Psoas muscle (tissue), 8 donors: ENCODE measurements at places on chromosomes 2 and 18. TPM values are rescaled to one million over a fixed set of nuclear protein-coding genes. Genes with fewer than 3 reads are reported as not detected.

DNA sequence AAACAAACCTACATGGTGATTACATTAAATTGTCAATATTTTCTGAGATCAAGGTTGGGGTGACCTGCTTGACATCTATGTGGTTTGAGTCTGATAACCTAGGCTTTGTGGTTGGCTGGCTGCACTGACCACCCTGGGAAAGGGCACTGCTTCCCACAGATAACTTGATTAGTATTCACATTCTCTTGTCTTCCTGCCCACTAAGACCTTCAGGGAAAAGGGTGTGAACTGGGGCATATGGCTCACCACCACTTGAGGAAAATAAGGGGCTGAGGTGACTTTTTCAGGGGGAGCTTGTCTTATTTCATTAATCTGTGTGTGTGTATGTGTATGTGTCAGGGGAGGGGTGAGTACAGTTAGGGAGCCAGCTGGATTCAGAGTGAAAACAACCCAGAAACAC lies 1.5 kb downstream of the SMYD1 start:
- peak overlapping the region; percentile 72 for H3K4me3 ChIP-seq
- H3K27ac ChIP-seq = peak overlapping the region; percentile 95
- H3K36me3 ChIP-seq = no peaks in the 10 kb centered on the region
- DNase-seq = no peak
- peaks cover 15% of the 10 kb centered on the region for H3K4me1 ChIP-seq

GRCh38 chr2:167962436-167963226 lies 284.8 kb downstream of the STK39 start:
- no peak overlapping the region for H3K4me3 ChIP-seq
- H3K27ac ChIP-seq = no peak overlapping the region
- H3K36me3 ChIP-seq = no peaks in the 10 kb centered on the region

GRCh38 chr18:25998461-25998860 lies 92.0 kb downstream of the SS18 start:
- no peaks in the 10 kb centered on the region for H3K36me3 ChIP-seq
- no peak overlapping the region for H3K27ac ChIP-seq
- H3K4me1 ChIP-seq = no peaks in the 10 kb centered on the region
- no peaks in the 10 kb centered on the region for H3K27me3 ChIP-seq
- no peak for DNase-seq
- H3K4me3 ChIP-seq = no peak overlapping the region

DNA sequence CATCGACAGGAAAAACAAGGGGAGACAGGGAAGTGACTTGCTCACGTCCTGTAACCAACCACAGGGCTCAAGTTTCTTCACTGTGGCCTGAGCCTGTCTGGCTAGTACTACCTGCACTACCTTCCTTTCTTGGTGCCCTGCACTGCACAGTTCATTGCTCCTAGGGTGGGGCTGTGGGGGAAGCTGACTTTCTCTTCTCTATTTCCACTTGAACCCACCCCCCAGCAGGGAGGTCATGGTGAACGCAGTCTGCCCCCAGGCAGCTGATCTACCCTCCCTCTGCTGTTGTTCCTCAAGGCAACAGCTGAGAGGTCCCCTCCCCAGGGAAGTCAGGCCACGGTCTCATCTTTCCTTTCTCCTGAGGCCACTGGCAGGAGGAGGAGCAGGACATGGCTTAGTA lies 532.1 kb downstream of the SOX11 start:
- DNase-seq = no peak
- H3K36me3 ChIP-seq = no peaks in the 10 kb centered on the region
- no peak overlapping the region for H3K4me3 ChIP-seq
- no peak overlapping the region for H3K27ac ChIP-seq

GRCh38 chr18:47346016-47346415 lies 94.6 kb upstream of the SKOR2 start:
- H3K27me3 ChIP-seq = no peaks in the 10 kb centered on the region
- no peak for DNase-seq
- H3K4me3 ChIP-seq = no peak overlapping the region
- H3K4me1 ChIP-seq = no peaks in the 10 kb centered on the region
- H3K36me3 ChIP-seq = no peaks in the 10 kb centered on the region

- DNase-seq = no peak
- H3K27me3 ChIP-seq = no peaks in the 10 kb centered on the region
- no peaks in the 10 kb centered on the region for H3K4me1 ChIP-seq
- no peak overlapping the region for H3K27ac ChIP-seq
- no peaks in the 10 kb centered on the region for H3K36me3 ChIP-seq
Observed at GRCh38 chr2:117411983-117412382, 402.5 kb upstream of the DDX18 start.

DNA sequence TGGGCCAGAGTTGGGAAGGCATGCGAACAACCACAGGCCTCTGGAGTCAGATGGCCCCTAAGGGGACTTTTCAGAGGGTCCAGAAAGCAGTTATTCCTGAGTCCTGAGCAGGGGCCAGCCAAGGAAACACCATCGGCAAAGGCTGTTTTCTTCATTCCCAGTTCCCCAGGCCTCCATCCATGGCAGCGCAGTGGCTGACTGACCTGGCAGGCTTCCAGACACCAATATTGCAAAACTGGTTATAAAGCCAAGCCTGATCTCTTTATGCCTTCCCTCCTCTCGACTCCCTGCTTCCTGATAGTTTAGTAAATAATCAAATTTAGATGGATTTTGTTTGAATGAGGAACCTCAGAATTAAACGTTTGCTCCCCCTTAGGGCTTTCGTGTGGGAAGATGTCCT lies 133.4 kb upstream of the ITGA6 start:
- DNase-seq = peak; percentile 60
- no peaks in the 10 kb centered on the region for H3K4me1 ChIP-seq
- no peaks in the 10 kb centered on the region for H3K36me3 ChIP-seq
- no peak overlapping the region for H3K27ac ChIP-seq

DNA sequence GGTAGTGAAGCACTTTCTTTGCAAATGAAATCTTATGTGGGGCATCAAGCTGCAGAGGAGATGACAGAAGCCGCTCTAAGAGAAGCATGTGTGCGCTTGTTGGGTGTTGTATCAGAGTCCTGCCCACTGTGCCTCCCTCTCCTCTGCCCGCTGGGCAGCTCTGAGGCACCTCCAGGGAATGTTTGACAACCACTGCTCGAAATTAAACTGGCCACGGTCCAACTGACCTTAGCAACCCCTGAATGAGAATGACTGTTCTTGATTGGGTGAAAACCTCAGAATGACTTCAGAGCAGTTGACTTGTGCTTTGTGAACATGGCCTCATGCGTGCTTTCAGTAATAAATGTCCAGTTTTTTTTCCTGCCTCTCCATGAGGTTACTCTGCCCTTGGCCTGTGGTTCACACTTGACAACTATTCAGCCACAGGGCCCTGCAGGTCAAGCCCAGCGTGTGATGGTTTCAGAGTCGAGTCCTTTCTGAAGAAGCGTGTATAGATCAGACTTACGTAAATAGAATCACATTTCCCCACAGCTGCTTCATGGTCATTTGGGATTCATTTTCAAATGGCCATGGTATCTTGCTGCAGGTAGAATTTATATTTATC lies 94.9 kb downstream of the SLC4A3 start:
- H3K36me3 ChIP-seq = no peaks in the 10 kb centered on the region
- DNase-seq = no peak
- peaks cover 20% of the 10 kb centered on the region for H3K4me1 ChIP-seq
- H3K27ac ChIP-seq = peak overlapping the region; percentile 36

DNA sequence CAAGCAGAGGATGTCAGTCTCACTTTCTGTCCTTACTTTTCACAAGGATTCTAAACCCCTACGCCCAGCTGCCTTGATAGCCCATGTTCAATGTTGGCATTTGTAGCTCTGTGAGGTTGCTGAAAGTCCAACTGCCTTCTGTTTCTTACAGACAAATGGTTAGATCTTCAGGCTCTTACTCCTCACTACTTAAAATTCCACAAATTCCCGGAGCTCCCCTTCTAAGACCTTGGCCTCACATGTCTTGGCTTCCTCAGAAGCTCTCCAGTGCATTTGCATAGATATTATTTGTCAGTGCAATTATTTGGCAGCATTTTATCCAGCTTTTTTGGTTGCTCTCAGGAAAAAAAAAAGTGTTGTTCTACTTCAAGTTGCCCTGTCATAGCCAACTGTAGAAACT lies 453.7 kb upstream of the CELF4 start:
- no peak overlapping the region for H3K27ac ChIP-seq
- no peak overlapping the region for H3K4me3 ChIP-seq
- no peaks in the 10 kb centered on the region for H3K4me1 ChIP-seq
- no peaks in the 10 kb centered on the region for H3K36me3 ChIP-seq
- no peaks in the 10 kb centered on the region for H3K27me3 ChIP-seq

- DNase-seq = no peak
- no peaks in the 10 kb centered on the region for H3K4me1 ChIP-seq
- H3K4me3 ChIP-seq = no peak overlapping the region
- H3K27ac ChIP-seq = no peak overlapping the region
Observed at GRCh38 chr2:70385966-70386595, 84.2 kb upstream of the FAM136A start.

DNA sequence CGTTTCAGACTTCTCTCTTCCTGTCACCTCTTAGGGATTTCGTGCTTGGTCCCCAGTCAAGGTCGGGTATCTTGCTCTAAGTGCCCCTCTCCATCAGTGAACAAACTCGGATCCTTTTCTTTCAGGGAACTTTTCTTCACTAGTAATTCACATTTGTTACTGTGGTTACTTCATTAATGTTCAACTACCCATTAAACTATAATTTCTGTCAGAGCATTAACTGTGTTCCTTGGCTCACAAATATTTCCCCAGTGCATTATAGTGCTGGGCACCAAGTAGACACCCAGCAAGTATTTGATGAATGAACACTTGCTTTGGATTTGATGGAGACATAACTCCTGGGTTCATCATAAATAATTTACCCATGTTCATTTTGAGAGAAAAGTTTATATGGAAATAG lies 209.7 kb upstream of the KCNJ3 start:
- H3K36me3 ChIP-seq = no peaks in the 10 kb centered on the region
- no peak overlapping the region for H3K27ac ChIP-seq
- no peaks in the 10 kb centered on the region for H3K4me1 ChIP-seq
- H3K27me3 ChIP-seq = no peaks in the 10 kb centered on the region
- no peak for DNase-seq

- H3K27me3 ChIP-seq = no peaks in the 10 kb centered on the region
- peak; percentile 94 for DNase-seq
Observed at GRCh38 chr18:712401-713134, at the start of gene ENOSF1. Gene ENOSF1, minus strand, starts transcription at chr18:712630. Its CDS starts 43 bp downstream, at chr18:712587.

- no peak overlapping the region for H3K4me3 ChIP-seq
- H3K27me3 ChIP-seq = no peaks in the 10 kb centered on the region
- H3K27ac ChIP-seq = no peak overlapping the region
- H3K4me1 ChIP-seq = no peaks in the 10 kb centered on the region
Observed at GRCh38 chr2:84894758-84895520, 10.5 kb upstream of the TMSB10 start.

DNA sequence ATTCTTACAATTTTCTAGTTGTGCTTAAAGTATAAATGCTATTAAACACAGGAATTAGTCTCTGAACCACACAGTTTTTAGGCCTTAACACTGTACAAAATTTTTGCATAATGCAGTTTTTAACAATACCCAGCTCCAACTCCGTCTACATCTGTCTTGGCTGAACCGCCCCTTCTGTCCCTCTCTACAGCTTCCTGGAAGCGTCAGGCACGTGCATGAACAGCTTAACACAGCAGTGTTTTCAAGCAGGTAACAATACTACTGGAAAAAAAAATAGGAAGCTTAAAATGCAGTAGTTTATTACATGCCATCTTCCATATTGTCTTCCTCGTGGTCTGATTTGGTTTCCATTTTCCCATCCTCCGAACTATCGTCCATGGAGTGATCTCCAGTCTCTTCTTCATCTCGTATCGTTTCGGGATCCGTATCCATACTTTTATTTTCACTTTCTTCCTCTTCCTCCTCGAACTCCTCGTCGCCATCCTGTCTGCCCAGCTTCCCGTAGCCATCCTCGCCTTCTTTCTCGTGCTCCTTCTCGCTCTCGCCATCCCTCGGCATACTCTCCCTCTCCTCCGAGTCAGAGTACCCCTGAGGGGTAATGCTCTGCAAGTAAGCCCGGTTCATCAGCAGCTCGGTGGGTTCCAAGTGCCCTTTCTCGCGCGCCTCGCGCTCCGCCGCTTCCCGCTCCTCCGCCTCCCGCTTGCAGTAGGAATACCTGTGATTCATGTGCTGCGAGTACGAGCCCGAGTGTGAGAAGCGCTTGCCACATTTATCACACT lies 130.6 kb downstream of the ZEB2 start:
- no peaks in the 10 kb centered on the region for H3K36me3 ChIP-seq
- DNase-seq = peak; percentile 33
- no peaks in the 10 kb centered on the region for H3K27me3 ChIP-seq
- peaks cover 8% of the 10 kb centered on the region for H3K4me1 ChIP-seq
- no peak overlapping the region for H3K4me3 ChIP-seq

DNA sequence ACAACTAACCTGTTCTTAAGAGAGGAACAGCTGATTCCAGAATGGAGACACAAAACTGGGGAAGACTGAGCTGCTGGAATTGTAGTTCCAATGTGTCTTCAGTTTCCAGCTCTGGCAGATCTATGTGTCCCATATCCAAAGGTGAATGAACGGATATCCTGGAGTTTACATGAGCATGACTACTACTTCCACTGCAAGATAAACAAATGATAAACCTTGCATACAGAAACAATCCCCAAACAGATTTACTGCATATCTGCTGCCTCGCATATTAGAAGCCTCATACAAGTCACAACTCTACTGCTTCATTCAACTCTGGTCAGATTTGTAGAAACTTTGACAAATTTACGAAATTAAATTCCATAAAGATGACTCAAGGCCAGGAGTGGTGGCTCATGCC lies 15.0 kb downstream of the RTTN start:
- H3K27me3 ChIP-seq = no peaks in the 10 kb centered on the region
- H3K4me1 ChIP-seq = no peaks in the 10 kb centered on the region
- no peak for DNase-seq
- H3K27ac ChIP-seq = no peak overlapping the region

GRCh38 chr2:126885751-126886210 lies 12.9 kb upstream of the TEX51 start:
- H3K4me3 ChIP-seq = peak overlapping the region; percentile 56
- peaks cover 10% of the 10 kb centered on the region for H3K27me3 ChIP-seq
- no peaks in the 10 kb centered on the region for H3K36me3 ChIP-seq

- no peaks in the 10 kb centered on the region for H3K27me3 ChIP-seq
- H3K4me3 ChIP-seq = no peak overlapping the region
- no peak overlapping the region for H3K27ac ChIP-seq
- no peaks in the 10 kb centered on the region for H3K4me1 ChIP-seq
- no peaks in the 10 kb centered on the region for H3K36me3 ChIP-seq
Observed at GRCh38 chr2:234288974-234289455, 207.9 kb downstream of the ARL4C start.

DNA sequence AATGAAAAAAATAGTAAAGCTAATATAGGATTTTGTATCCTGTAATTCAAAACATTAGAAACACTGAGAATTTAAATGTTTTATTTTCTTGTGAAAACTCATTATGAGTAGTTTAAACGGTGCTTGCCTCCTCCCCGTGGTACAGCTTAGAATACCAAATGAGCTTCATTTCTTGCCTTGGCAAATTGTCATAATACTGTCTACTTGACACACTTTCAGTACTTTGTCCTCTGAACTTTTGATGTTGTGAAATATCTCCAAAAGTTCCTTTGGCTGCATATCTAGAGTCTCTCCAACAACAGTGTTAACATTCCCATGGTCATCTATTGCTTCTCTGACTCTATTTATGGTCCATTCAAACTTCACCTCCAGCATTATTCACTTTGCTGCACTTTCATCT lies 61.9 kb upstream of the EPB41L5 start:
- H3K36me3 ChIP-seq = peaks cover 52% of the 10 kb centered on the region
- DNase-seq = no peak
- no peaks in the 10 kb centered on the region for H3K4me1 ChIP-seq
- H3K27ac ChIP-seq = no peak overlapping the region

GRCh38 chr18:51279367-51279984 lies 82.0 kb upstream of the MEX3C start:
- H3K4me3 ChIP-seq = no peak overlapping the region
- no peaks in the 10 kb centered on the region for H3K27me3 ChIP-seq
- H3K27ac ChIP-seq = no peak overlapping the region

Gene CAD
- total RNA-seq = 8.2 TPM

Gene VWA3B
- not detected for total RNA-seq

Gene IL36RN
- not detected for total RNA-seq

Gene CTAGE1
- not detected for total RNA-seq

Gene ASNSD1
- total RNA-seq = 67.0 TPM

Gene BCL2L11
- 9.6 TPM for total RNA-seq

Gene ALK
- not detected for total RNA-seq

Gene TGFA
- total RNA-seq = 0.22 TPM

Gene ASB3
- 5.1 TPM for total RNA-seq
